ENCODE measurements at places on chromosomes 1 and 21. TPM values are rescaled to one million over a fixed set of nuclear protein-coding genes. Genes with fewer than 3 reads are reported as not detected.

DNA sequence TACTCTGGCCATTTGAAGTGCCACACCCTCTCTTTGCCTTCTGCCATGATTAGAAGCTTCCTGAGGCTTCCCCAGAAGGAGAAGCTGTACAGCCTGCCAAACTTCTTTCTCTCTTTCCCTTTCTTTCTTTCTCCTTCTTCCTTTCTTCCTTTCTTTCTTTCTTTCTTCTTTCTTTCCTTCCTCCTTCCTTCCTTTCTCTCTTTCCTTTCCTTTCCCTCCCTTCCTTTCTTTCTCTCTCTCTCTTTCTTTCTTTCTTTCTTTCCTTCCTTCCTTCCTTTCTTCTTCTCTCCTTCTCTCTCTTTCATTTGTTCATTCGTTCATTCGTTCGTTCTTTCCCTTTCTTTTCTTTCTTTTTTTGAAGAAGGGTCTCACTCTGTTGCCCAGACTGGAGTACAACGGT is 931.0 kb downstream of the TTLL7 start:
- no peak overlapping the region for H3K4me3 ChIP-seq
- no peaks in the 10 kb centered on the region for H3K4me1 ChIP-seq
- no peak overlapping the region for H3K27ac ChIP-seq
- H3K27me3 ChIP-seq: no peaks in the 10 kb centered on the region
- H3K36me3 ChIP-seq: no peaks in the 10 kb centered on the region

DNA sequence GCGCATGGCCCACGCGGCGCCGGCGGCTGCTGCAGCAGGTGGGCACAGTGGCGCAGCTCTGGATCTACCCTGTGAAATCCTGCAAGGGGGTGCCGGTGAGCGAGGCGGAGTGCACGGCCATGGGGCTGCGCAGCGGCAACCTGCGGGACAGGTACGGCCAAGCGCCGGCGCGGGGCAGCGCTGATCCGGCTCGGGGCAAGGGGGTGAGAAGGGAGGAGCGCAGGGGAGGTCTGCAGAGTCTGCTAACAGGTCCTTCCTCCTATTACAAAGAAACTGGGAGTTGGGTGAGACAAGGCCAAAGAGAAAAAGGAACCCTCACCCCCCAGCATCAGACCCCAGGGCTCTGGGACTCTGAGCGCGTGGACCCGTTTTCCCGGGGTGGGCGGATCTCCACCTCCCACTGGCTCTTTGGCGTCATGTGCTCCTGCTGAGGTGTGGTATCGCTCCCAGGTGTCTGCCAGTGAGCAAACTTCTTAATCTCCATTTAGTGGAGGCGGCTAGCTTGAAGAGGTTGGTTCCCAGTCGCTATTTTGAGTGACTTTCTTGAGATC is 431 bp downstream of the MTARC1 start:
- peaks cover 47% of the 10 kb centered on the region for H3K4me1 ChIP-seq
- peak overlapping the region; percentile 65 for H3K4me3 ChIP-seq
- peak; percentile 84 for DNase-seq
- peaks cover 26% of the 10 kb centered on the region for H3K36me3 ChIP-seq
- H3K27me3 ChIP-seq: no peaks in the 10 kb centered on the region
- peak overlapping the region; percentile 90 for H3K27ac ChIP-seq

GRCh38 chr1:198629610-198630009 is 9.2 kb upstream of the PTPRC start:
- no peaks in the 10 kb centered on the region for H3K27me3 ChIP-seq
- H3K27ac ChIP-seq: no peak overlapping the region
- no peaks in the 10 kb centered on the region for H3K4me1 ChIP-seq
- DNase-seq: no peak

The CR1 gene
- total RNA-seq: not detected

- H3K4me1 ChIP-seq: peaks cover 7% of the 10 kb centered on the region
- DNase-seq: peak; percentile 48
- H3K36me3 ChIP-seq: no peaks in the 10 kb centered on the region
- no peaks in the 10 kb centered on the region for H3K27me3 ChIP-seq
- no peak overlapping the region for H3K4me3 ChIP-seq
- no peak overlapping the region for H3K27ac ChIP-seq
These were observed 537.2 kb upstream of the TMPRSS15 start for GRCh38 chr21:18940791-18941190.

DNA sequence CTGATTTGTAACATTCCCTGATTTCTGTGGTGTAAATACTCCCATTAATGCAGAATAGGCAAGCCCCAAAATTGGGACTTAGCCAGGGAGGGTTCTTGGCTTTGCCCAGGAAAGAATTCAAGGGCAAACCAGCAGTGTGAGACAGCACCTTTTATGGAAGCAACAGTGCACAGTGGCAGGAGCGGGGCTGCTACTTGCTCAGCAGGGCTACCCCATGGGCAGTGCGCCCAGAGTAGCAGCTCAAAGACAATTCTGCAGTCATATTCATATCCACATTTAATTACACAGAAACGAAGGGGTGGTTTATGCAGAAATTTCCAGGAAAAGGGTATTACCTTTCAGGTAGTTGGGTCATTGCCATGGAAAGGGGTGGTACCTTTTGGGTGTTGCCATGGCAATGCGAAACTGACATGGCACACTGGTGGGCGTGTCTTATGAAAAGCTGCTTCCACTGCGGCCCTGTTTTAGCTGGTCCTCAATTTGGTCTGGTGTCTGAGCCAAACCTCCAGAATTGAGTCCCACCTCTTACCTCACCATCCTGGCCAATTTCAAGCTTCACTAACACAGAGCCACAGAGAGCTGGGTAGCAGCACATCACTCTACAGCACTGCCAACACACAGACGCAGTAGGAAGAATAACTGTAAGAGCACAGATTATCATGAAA is 35.9 kb downstream of the FHAD1 start:
- DNase-seq: no peak
- H3K4me3 ChIP-seq: no peak overlapping the region
- no peak overlapping the region for H3K27ac ChIP-seq
- no peaks in the 10 kb centered on the region for H3K27me3 ChIP-seq
- H3K4me1 ChIP-seq: peaks cover 19% of the 10 kb centered on the region

DNA sequence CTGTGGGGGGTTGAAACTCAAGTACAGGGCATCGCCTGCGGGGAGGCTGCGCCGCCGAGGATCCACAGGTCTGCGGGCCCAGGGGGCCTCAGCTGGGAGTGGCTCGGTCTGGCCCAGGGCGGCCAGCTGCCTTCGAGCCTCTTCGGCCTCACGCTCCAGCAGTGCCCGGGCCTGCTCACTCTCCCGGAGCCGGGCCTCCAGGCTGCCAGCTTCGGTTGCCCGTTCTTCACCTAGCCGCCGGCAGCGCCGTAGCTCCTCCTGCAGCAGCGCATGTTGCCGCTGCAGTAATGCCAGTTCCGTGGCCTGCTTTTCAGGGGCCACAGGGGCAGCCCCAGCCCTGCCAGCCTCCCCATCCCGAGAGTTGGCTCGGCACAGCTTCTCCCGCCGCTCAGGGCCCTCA is 9.4 kb downstream of the RXFP4 start:
- peaks cover 59% of the 10 kb centered on the region for H3K36me3 ChIP-seq
- H3K27ac ChIP-seq: no peak overlapping the region
- no peaks in the 10 kb centered on the region for H3K27me3 ChIP-seq
- H3K4me1 ChIP-seq: no peaks in the 10 kb centered on the region
- DNase-seq: no peak

DNA sequence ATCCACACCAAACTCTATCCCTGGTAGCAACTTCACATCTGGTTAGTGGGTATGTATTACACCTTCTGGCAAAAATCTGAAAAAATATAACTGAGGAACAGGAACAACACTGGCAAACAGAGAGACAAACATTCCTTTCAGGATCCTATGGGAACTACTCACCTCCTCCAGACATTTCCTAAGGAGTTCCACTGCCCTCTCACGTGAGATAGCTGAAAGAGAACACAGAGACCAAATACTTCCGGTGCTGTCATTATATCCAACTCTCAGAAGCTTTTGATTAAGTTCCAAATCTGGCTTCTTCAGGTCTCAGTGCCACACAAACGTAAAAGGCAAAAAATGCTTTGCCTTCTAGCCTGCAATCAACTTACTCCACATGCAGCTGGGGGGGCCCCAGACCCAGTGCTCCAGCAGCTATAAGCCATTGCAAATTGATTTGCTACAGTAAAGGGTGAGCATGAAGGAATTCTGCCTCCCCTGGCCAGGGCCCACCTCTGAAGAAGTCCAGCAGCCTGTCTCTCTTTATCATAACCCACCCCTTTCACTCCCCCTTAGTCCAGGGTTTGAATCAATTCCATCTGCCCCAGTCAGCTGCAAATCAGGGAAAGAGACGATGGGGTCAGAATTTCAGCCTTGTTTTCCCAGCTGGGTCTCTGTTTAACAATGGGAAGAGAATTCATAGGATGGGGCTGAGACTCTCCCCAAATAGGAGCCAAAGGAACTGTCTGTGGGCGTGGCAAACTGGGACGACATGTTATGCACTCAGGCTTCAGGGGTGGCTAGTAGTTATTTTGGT is 32.2 kb downstream of the TFAP2E start:
- H3K4me3 ChIP-seq: no peak overlapping the region
- H3K27ac ChIP-seq: no peak overlapping the region
- H3K4me1 ChIP-seq: no peaks in the 10 kb centered on the region
- no peaks in the 10 kb centered on the region for H3K27me3 ChIP-seq
- no peak for DNase-seq

DNA sequence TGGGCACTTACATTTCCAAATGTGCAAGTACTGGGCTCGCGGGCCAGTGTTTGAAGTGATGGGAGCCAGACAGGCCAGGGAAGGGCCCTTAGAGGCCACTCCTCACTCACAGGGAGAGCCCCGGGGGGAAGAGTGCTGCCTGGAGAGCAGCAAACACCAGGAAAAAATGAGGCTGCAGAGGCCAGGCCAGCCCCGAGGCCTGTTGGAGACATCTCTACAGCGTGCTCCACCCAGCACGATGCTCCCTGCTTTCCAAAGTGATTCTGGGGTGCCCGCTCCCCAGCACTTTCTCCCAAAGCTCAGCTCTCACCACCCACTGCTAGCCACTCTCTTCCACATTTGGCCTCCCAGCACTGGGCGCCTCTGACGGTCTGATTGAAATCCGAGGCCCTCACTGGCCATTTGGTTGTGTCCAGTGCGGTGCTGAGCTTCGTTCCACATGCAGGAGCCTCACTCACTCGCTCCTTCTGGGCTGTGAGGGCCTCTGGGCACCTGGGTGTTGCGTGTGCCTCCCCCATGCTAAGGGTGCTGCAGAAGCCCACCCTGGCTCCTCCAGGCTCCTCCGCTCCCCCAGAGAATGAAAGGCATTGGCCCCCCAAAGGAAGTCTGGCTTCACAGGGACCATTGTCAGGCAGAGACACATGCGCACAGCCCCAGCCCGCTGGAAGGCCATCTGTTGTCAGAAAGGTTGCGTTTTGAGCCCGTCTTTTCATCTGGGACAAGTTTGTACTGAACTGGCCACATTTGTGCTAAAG is 385.4 kb upstream of the VAMP3 start:
- H3K27me3 ChIP-seq: no peaks in the 10 kb centered on the region
- H3K36me3 ChIP-seq: no peaks in the 10 kb centered on the region
- no peak overlapping the region for H3K4me3 ChIP-seq

The OR2L8 gene
- total RNA-seq: not detected

GRCh38 chr1:76337542-76338219 is 263.1 kb downstream of the ST6GALNAC3 start:
- no peaks in the 10 kb centered on the region for H3K4me1 ChIP-seq
- H3K27me3 ChIP-seq: no peaks in the 10 kb centered on the region
- H3K4me3 ChIP-seq: no peak overlapping the region
- no peaks in the 10 kb centered on the region for H3K36me3 ChIP-seq
- DNase-seq: no peak

DNA sequence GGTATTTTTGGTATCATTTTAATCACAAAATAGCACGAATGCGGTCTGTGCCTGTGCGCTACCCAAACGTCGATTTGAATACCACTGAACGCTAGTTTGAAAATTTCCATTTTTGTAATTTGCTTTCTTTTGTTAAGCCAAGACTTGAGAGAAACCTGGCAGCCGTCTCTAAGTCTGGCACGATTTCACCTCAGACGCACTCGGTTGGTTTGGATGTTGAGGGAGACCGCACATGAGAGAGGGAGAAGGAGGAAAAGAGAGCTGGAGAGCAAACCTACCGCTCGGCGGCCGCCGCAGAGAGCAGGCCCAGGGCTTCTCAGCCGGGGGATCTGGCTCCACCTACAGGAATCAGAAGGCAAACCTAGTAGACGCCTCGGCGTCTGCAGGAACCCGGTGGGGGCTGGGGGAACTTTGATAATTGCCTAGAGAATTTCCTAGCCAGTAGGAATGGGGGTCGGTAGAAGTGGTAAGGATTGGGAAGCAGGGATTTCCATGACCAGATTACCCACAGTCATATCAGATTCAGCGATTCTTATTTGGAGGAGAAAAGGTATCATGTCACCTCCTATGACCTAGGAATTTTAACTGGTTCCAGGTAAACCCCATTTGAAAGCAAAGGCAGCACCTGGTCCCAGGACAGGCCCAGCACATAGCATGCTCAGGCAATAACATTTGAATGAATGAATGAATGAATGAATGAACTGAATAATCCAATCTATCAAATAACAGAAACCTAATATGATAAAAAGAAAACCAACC is 83.2 kb downstream of the TM2D1 start:
- H3K36me3 ChIP-seq: no peaks in the 10 kb centered on the region
- H3K4me3 ChIP-seq: no peak overlapping the region
- H3K27me3 ChIP-seq: no peaks in the 10 kb centered on the region
- DNase-seq: peak; percentile 71
- no peak overlapping the region for H3K27ac ChIP-seq

The SLAMF7 gene
- 0.46 TPM for total RNA-seq

DNA sequence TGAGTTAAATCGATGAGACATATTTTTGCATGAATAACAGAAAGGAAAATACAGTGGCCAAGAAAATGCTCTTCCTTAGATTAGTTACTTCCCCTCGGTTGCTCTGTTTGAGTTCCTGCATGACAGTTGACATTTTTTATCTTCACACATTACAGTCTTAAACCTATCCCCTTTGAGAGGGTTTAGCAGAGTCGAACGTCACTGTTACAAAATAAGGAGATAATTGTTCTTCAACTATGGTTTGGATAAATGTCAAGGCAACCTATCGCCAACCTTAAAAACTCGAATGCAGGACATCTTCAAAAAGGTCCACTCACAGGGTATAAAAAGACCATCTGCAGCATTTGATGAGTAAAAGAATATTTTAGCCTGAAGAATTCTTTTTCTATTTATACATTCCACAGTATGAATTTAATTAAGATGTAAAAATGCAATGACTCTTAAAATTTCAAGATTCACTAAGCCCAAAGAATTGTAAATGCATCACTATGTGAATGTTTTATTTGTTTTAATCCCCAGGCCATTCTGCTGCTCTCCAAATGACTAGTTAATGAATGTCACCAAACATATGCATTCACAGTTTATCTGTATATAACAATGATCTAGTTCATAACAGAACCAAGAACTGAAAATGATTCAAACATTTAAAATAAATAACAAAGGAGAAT is 68.9 kb upstream of the COL11A1 start:
- DNase-seq: no peak
- no peak overlapping the region for H3K27ac ChIP-seq
- no peaks in the 10 kb centered on the region for H3K36me3 ChIP-seq
- peaks cover 14% of the 10 kb centered on the region for H3K27me3 ChIP-seq

DNA sequence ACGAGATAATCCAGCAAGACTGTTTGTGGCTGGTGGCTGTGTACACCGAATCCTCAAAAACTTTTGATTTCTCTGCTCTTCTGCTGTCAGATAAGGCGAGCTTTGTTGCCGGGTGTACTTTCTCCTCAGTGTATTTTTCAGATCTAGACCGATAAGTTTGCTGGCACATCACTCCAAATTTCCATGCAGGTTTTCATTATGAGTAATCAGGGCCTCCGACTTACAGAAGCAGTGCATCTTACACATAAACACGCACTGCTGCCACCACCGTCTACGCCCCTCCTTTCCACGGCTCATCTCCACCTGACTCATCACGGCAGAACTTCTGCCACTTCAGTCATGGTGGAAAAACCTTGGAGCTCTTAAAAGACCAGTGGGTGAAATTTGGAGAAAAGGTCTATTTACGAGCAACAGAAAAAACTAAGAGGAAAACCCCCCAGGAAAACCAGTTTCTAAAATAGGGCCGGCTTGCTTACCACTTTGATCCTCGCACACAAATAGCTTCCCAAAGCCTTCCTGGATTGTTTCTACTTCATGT is 7.7 kb downstream of the ZBTB21 start:
- peak overlapping the region; percentile 80 for H3K27ac ChIP-seq
- peak overlapping the region; percentile 15 for H3K4me3 ChIP-seq

Data from PC-3 (cell line).